ENCODE measurements at places on chromosomes 2 and 18.

DNA sequence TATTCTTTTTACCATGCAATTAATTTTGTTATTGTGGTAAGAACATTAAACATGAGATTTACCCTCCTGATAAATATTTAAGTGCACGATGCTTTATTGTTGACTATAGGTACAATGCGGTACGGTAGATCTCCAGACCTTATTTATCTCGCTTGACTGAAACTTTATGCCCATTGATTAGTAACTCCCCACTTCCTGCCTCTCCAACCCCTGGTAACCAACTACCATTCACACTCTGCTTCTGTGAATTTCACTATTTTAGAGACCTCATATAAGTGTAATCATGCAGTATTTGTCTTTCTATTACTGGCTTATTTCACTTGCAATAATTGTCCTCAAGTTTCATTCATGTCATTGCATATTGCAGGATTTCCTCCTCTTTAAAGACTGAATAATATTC, 195.7 kb upstream of the ID2 start:
- DNase-seq, result no peak

DNA sequence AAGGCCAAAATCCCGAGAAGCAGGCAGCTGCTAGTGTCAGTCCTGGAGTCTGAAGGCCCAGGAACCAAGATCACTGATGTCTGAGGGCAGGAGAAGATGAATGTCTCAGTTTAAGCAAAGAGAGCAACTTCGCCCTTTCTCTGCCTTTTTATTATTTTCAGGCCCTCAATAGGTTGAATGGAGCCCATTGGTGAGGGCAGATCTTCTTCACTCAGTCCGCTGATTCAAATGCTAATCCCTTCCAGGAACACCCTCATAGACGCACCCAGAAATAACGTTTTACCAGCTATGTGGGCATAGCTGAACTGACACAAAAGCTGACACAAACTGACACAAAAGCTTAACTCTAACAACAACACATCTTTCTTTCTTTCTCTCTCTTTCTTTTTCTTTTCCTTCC, 78.0 kb upstream of the KCNJ3 start:
- DNase-seq, result no peak

- no peak for DNase-seq
These were observed at the start of gene HOXD11 for GRCh38 chr2:176106581-176107539. TSS of gene HOXD11 (plus strand) at chr2:176107280. CDS start at chr2:176107356, 76 bp downstream.

- DNase-seq, result no peak
These were observed 34.1 kb upstream of the KLHL29 start for GRCh38 chr2:23350792-23351355.

- no peak for DNase-seq
These were observed 274.7 kb upstream of the HNMT start for GRCh38 chr2:137689549-137689948.

- no peak for DNase-seq
These were observed 2019.4 kb upstream of the PIK3C3 start for GRCh38 chr18:39935598-39935997.

DNA sequence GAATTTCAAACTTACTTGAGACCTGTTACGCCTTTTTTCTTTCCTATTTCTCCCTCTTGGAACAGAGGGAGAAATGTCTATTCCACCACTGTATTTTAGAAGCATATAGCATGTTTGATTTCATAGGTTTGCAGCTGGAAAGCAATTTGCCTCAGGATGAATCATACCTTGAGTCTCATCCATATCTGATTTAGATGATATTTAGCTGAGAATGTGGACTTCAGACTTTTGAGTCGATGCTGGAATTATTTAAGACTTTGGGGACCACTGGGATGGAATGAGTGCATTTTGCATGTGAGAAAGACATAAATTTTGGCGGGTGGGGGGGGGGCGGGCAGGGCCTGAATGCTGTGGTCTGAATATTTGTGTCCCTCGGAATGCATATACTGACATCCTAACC, 282.7 kb upstream of the STON1 start:
- DNase-seq, result no peak

- no peak for DNase-seq
These were observed 51.2 kb downstream of the SLC14A2 start for GRCh38 chr18:45666520-45666919.

DNA sequence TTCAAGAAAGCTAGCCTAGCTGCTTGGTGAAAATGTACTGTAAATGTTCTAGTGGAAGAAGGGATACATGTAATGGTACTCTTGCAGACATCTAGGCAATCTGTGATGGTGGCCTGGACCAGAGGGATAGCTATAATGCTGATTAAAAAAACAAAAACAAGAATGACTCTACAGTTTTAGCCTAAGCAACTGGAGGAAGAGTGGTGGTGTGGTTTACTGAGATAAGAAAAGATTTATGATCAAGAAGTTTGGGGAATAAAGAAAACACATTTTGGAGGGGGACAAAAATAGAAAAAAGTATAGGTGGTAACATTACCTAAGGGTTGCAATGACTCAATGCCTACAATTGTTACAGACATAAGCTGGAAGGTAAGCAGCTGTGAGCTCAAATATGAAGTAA, 1080.7 kb upstream of the CELF4 start:
- no peak for DNase-seq

- no peak for DNase-seq
These were observed 30.1 kb upstream of the EPC2 start for GRCh38 chr2:148614322-148615049.

DNA sequence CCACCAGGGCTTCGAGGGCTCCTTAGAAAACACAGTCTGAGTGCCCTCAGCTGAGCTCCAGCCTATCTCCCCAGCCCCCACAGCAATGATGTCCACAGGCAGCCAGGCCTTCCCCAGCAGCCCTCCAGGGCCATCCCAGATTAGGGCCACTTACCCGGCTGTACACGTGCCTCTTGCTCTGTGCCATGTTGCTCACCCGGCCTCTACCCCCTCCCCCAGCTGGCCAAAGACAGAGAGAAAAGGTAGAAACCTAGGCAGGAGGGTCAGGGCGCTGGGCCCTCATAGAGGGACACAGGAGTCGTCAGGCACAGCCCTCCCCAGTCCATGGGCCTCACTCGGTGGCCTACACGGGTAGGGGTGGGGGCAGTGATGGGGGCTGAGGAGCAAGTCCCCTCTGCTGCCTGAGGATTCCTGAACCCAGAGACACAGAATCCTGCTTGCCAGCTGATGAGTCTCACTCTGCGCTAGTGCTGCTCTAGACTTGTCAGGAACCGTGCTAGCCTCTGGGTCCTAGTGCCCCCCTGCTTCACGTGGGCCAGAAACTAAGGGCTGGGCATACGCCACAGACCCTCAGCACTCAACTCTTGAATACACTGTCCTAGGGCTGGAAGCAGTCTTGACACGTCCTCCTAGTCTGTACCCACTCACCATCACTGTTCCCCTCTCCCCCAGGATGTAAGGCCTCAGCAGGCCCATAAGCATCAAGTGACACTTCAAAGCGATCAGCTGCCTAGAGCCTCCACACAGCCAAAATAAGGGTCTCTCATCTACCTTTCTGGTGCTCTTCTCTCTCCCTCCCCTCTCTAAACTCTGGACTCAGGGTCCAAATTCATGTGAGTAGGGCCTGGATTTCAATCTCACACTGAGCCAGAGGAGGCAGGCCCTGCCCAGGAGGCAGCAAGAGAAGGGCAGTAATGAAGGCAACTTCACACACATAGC, at the start of gene DCTN1:
Gene DCTN1, minus strand, starts transcription at position 461 of the 939 bp plus-strand sequence. Its CDS starts 274 bp downstream, at position 187.
- DNase-seq, result no peak

DNA sequence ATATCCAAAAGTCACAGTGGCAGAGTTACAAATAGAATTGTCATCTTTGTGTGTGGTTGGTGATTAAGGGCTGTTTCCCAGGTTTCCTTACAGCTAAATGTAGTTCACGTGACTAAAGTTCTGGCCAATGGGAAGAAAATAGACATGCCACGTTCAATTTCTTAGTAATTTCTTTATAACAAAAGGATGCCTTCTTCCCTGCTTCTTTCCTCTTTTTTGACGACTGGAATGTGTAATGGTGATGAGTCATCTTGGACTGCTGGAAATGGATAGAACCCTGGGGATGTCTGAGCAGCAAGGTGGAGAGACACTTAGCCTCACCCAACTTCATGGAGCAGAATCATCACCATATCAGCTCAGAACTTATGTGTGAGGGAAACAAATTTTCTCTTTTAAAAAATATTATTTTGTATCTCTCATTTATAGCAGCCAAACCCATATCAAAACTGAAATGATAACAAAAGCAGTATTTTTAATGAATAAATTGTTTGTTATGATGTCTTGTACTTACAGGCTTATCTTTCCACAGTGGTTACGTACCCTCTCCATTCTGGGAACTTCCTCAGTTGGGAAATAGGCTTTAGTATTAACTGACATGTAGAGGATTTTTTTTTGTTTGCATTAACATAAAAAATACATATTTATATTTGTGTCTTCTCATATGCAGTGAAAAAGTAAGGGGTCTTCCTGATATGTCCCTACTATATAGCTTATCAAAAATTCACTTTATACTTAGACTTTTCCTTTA, 91.1 kb upstream of the CDH2 start:
- DNase-seq, result no peak

- DNase-seq, result no peak
These were observed 36.7 kb downstream of the KIAA2012 start for GRCh38 chr2:202109737-202110184.

- no peak for DNase-seq
These were observed 19.5 kb downstream of the TRAF3IP1 start for GRCh38 chr2:238339814-238340213.

GRCh38 chr2:145561152-145561551, 1041.2 kb upstream of the ZEB2 start:
- DNase-seq, result no peak

DNA sequence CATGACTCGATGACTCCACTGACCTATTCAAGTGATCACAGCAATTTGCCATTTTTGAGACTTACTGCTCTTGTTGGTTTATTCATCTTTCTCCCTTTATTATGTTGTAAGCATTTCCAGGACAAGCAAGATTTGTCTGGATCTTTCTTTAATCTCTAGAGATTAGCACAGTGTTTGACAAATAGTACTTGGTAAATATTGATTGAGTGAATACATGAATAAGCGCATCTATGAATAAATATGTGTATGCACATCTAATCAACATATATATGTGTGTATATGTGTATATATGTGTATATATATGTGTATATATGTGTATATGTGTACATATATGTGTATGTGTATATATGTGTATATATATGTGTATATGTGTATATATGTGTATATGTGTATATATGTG, 7.3 kb downstream of the TMX3 start:
- no peak for DNase-seq

DNA sequence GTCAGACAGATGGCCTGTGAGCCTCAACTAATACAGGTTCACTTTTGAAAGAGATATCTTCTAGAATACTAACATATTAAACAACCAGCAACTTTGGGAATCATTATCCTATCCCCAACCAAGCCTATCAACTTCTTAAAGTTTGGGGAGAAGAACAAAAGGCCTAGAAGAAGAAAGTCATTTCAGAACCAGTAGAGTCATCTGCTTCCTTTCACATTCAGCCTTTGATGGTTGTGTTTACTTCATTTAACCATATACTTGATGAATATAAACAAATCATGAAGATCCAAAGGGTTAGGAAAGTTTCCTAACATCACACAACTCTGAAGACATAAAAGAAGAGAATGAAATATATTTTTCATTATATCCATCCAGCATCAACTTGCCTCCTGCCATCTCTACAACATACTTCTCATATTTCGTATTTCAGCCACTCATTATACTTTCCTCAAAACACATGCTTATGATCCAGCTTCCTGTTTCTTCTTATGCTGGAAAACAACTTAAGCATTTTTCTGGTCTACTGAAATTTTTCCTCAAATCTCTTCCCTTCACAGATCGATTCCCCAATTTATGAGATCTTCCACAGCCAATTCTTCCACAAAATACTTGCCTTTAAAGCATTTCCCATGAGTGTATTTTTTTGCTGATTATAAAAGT, 114.3 kb downstream of the CACNB4 start:
- DNase-seq, result no peak

- no peak for DNase-seq
These were observed 37.7 kb downstream of the FBXO48 start for GRCh38 chr2:68429311-68429826.

- no peak for DNase-seq
These were observed 1.4 kb downstream of the FZD5 start for GRCh38 chr2:207768168-207768865.

DNA sequence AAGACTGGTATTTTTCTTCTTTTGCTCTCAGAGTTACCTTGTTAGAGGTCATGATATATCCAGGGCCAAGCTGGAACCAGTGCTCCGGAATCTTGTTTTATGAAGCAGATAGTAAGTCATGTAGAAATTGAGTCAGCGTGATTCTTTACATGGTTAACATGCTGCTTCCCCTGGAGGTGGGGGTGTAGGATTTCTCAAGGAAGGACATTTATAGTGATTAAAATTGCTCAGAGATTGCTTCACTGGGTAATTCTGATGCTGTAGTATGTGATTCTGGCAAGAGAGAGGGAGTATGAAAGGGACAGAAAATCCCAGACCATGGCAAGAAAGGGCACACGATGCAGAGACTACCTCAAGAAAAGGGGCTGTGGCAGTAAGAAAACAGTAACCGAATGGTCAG, 8.0 kb upstream of the MYL1 start:
- no peak for DNase-seq

DNA sequence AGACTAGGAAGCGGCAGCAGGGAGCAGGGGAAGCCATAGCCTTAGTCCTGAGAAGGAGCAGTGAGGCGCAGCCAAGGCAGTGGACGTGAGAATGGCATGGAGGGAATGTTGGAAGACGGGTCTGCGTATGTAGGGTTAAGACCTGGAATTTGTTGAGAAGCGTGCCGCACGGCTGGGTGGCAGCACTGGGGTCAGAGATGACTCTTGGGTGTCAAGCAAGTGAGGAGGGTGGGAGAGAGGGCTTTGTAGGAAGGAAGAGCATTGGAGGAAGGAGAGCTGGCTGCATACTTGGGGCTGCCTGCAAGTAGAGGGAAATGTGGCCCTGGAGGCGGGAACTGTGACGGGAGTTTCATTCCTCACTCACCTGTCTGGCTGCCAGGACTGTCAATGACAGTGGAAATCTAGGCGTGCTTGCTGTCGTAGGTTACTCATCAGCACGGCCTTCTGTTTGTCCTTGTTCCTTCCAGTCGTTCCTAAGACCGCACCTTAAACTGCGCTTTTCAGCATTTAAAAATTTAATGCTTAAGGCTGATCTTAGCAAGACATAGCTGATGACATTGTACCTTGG, 108.0 kb downstream of the ITGB1BP1 start:
- DNase-seq, result no peak

GRCh38 chr18:70454704-70455322, 166.0 kb downstream of the SOCS6 start:
- no peak for DNase-seq

GRCh38 chr2:231965102-231965501, 3.6 kb downstream of the DIS3L2 start:
- DNase-seq, result no peak

DNA sequence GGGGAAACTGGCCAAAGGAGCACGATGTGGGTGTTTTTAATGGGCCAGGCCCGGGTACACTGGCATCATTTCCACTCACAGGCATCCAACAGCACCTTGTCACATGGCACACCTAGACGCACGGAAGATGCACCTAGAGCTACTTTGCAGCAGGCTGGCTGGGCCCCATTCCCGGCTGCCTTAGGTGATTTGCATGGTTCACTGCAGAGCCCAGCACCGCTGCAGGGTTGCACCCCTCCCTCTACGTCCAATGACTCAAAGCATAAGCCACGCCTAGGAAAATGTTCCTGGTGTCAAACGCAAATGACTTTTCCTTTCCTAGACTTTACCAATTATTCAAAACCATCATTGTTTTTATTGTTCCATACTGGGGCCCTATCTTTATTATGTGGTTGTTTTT, 222.9 kb downstream of the EIPR1 start:
- no peak for DNase-seq

Measured in activated T-helper 1 cell treated with anti-CD3 and anti-CD28 coated beads, Interleukin-2, amount 50 U/mL, for 16 hours (primary cell).